Esophagus mucosa (tissue), 1 donor: ENCODE measurements at places on chromosomes 4 and X. TPM values are rescaled to one million over a fixed set of nuclear protein-coding genes. Genes with fewer than 3 reads are reported as not detected.

HPGD gene
- total RNA-seq: 50.5 TPM

DNA sequence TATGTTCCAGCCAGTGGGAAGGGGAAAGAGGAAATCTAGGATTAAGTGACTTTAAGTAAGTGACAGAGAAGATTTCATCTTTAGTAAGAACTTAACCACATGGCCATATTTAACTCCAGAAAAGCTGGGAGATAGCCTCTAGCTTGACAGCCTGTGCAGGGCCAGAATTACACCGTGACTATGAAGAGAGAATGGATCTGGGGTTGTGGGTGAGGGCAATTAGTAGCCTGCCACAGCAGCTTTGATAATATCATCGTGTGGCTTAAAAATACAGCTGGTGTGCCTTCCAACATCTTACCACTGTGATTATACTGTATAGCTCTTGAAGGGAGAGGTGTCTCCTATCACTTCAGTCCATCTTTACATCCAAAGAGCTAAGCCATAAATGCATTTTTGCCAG is 57.6 kb upstream of the TBC1D9 start:
- no peak for ATAC-seq

GPRASP1 gene
- 1.2 TPM for total RNA-seq

DNA sequence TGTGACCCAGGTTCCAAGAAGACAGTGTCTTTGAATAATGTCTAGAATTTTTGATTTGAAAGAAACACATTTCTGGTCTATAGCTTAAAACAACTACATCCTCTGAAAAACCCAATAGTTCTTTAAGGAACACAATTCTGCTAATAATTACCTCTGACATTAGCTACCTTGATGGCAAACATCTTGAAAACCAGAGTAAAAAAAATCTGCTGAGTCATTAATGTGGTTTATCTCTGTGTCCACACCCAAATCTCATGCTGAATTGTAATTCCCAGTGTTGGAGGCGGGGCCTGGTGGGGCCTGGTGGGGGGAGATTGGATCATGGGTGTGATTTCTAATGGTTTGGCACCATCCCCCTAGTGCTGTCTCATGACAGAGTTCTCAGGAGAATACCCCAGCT is 1233.8 kb downstream of the NLGN4X start:
- no peak for ATAC-seq

- no peak for ATAC-seq
These were observed 42.8 kb upstream of the TRIM2 start for GRCh38 chr4:153161226-153161963.

DNA sequence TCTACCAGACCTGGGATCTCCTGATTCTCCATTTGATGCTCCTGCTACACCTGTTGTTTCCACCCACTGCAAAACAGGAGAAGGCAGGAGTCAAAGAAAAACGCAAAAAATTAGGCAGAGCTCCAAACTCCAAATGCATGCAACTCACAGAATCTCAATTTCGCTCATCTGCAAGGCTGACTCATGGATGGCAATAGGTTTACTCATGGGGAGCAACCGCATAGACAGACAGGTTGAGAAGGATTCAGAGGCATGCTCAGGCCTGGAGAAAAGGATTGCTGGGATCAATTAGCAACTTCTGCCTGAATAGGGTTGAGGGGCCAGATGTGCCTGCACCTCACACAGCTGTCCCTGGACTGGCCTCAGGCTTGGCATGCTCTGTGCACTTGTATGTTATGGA is 231.0 kb downstream of the LDB2 start:
- ATAC-seq: peak; percentile 77

DNA sequence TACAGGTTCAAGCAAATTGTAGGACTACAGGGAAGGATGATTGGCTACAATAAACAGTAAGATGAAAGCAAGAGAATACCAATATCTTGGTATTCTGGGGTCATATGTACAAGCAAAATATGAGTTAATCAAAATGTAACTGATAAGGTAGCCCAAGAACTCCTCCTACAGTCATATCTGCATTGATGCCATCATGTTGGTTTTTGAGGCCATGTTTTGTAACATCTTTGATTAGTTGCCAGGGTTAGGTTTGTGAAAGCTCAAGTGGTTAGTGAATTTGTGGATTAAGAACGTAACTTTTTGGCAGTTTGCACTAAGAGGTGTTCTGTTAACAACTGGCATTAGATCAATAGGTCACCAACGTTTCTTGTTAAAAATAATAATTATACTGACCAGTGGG is 59.6 kb downstream of the USP9X start:
- ATAC-seq: no peak

DNA sequence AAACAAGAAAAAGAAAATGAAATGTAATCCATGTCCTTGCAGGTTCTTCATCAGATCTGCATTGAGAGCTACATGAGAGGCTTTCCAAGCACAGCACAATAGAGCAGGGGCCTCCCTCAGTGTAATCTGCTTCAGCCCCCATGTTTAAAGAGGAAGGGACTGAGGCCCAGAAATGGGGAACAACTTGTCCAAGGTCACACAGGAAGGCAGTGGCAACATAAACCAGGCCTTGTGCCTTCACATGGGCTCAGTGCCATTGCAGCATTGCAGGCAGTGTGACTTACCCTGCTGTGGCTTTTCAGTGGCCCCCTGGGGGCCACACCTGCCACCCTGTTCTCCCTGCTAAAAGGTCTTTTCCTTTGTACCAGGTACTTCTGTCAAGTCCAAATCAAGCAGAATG is 20.9 kb upstream of the CD99L2 start:
- ATAC-seq: no peak

- no peak for ATAC-seq
These were observed 5.3 kb downstream of the KIT start for GRCh38 chr4:54662901-54663585.

GRCh38 chr4:188091-188490 is 63.8 kb downstream of the ZNF718 start:
- no peak for ATAC-seq

DNA sequence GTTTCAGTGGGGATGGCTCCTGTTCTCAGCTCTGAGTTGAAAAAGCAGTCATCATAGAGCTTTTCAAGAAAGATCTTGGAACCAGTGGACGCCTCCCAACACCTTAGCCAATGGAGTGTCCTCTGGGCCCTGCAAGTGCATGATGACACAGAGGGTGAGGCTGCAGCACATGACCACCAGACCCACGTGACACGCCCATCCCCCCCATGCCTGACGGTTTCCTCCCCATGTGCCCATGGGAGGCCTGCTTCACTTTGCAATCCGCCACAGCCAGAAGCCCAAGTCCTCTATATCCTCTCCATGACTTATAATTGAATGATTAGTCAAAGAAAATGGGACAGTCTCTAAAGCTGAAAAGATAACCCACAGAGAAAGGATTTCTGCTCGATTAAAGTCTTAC is 187.0 kb downstream of the AFAP1 start:
- ATAC-seq: no peak

GLUD2 gene
- 0.52 TPM for total RNA-seq

DNA sequence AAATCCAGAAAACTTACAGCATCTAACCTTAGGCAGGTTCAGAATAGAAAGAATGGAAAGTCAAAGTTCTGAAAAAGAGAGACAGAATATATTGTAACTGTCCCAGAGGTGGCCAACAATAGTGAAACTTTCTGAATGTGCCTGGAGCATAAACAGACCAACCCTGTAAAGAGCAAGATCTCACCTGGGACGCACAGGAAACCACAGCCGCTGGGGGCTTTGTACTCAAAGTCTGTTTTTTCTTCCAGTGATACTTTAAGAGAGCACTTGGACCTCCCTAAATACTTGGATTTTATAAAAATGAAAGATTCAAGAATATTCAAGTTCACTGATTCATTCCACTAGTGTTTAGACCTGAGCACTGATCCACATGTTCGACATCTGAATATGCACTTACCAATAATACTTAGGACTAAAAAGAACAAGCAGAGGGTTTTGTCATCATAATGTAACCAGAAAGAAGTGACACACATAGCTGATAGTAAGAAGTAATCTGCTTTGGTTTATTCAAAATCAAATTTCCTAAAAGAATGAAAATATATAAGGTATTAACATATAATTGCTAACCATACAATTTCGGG is 35.3 kb downstream of the ARAP2 start:
- ATAC-seq: no peak

DNA sequence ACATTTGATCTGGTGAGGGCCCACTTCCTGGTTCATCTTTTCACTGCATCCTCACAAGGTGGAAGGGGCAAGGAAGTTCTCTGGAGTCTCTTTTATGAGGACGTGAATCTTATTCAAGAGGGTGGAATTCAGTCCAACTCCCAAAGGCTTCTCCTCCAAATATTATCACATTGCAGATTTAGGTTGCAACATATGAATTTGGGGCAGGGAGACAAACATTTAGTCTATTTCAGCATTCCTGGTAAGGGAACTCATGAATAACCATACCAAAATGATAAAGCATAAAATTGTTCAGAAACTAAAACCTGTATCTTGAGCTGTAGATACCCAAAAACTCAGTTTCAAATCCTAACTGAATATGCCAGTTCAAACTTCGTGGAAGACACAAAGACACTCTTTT is 246.8 kb downstream of the QDPR start:
- no peak for ATAC-seq

HS3ST1 gene
- total RNA-seq: 18.7 TPM

DNA sequence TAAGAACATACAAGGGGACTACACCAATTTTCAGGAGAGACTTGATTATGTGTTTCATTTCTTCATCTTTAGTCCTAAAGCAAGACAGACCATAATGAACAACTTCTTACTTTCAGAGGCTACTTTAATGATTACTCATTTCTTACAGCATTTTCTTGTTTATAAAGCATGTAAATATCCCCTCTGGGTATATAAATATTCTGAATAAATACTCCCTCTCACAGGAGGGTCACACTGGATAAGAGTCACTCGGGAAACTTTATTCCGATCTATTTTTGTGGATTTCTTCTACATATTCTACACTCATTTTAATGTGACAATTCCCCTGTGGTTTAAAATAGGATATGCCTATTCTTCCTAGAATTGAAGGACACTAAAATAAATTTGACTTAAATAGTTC is 228.9 kb upstream of the RPS6KA3 start:
- no peak for ATAC-seq

DNA sequence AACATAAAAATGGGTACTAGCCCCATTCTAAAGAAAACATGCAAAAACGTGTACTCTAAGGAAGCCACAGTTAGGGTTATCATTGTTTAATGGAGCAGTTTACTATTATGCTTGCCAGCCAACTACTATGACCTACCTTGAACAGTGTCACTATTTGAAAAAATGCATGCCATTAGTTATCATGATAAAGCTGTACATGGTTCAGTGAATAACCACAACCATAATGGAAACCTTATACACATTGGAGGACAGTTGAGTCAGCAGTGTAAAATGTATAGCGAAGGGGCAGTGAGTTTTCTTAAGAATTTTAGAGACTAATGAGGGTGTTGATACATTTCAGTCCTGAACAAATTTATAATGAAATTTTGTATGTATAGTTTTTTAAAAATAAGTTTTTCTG is 381.9 kb downstream of the GRXCR1 start:
- ATAC-seq: no peak

DNA sequence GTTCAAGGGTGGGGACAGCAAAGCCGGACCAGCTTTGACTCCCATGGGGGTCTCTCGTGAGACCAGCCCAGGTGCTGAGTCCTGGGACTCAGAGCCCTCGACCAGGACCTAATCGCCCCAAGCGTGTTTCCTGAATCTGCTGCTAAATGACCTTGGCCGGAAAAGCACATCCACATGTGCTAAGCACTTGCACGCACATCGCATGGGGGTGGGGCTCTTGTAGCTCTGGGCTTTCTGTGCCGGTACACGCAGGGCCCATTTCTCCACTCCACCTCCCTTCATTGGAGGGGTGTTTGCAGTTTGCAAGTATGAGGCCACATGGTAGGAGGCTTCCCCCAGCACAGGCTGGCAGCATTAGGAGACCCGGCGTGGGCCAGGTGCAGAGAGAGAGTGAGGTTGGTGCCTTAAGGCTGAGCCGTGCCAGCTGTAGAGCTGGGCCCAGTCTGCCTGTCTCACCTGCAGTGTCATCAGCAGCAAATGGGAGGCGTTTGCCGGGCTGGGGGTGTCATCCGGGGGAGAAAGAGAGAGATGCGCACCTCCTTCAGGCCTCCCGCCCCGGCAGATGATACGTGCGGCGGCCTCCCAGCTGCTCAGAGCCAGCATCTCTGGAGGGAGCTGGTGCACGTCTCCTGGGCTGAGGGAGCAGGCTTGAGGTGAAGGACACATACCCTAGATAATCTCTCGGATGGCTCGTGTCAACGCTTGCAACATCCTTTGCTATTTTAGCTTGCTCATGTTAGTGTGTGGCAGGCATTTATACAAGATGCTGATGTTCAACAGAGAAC is 45.2 kb upstream of the CLCN4 start:
- ATAC-seq: peak; percentile 45

DNA sequence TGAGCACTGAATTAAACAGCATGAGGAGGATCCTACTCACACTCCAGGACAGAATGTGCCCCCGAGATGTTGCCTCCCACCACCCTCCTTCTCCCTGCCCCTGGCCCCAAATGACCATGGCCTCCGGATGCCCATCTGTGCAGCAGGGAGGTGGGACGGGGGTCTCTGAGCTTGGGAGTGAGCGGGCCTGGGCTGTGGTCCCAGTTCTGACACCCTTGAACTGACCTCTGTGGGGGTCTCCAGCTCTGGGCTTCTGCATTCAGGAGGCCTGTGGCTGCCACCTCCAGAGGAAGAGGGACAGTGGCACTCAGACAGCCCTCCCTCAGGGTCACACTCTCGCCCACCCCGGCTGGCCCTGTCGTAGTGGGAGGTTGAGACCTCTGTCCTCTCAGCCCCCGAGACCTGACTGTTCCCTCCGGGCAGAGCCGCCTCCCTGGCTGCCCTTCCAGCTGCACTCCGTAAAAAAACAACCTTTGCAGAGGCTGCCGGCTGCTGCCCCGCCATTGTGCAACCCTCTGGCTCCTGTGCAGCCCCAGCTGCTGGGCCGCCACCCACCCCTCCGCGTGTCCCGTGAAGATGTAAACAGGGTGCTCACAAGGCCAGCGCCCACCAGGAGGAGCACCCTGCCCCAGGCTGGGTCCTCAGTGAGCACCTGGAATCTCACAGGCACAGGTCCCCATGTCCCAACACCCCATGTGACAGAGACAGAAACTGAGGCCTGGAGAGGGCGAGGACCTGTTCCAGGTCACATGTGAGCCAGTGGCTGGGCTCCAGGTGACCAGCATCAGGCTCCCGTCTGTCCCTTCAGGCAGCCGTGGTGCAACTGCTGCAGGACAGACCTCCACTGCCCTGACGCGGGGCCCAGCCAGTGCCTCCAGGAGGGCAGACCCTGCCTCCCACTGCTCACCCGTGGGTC is 39.6 kb downstream of the HTRA3 start:
- no peak for ATAC-seq

DNA sequence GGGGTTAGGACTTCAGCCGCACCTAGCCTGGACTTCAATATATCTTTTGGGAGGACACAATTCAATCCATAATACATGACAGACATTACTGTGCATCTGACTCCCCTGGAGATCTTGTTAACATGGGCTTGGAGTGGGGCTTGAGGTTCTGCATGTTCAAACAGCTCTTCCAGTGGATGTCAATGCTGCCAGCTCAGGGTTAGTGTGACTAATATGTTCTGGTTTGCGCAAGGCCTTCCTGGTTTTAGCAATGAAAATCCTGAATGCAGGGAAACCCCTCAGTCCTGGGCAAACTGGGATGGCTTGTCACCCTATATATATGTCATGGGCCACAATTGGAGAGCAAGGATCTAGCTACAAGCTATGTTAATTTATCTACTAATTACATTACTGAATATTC is 2.7 kb upstream of the TSPAN7 start:
- peak; percentile 52 for ATAC-seq

CNKSR2 gene
- total RNA-seq: not detected

CXCL3 gene
- 0.28 TPM for total RNA-seq

GAGE2A gene
- total RNA-seq: not detected

ART3 gene
- not detected for total RNA-seq

ETDA gene
- total RNA-seq: not detected
